ENCODE measurements at places on chromosomes 3 and 15.
A peak's percentile ranks its signal among the peaks of the same experiment; 100 is the strongest.

DNA sequence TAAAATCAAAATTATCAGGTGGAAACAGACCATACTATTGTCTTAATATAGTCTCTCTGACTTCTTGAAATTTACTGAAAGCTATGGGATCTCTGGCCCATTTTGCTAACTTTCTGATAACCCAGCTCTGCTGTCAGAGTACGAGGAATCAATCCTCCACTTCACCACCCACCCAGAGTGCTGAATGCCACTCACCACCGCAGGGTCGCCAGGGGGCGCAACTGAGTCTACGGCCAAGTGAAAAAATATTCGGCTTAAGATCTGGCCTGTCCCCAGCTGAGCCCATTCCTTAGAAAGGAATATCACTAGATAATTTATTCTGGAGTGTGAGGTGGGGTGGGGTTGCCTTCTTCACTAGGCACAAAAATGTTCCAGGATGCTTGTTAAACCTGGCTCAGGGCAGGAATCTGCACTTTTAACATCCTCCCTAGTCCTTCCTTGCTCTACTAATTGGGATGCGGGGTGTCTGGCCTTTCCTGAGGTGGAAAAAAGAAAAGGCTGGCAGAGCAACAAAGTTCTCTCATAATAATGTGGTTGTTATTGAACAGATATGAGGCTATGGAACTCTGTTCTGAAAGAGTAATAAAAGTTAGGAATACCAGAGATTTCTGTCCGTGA lies 520.6 kb downstream of the MFSD1 start:
- DNase-seq = peak; percentile 70

DNA sequence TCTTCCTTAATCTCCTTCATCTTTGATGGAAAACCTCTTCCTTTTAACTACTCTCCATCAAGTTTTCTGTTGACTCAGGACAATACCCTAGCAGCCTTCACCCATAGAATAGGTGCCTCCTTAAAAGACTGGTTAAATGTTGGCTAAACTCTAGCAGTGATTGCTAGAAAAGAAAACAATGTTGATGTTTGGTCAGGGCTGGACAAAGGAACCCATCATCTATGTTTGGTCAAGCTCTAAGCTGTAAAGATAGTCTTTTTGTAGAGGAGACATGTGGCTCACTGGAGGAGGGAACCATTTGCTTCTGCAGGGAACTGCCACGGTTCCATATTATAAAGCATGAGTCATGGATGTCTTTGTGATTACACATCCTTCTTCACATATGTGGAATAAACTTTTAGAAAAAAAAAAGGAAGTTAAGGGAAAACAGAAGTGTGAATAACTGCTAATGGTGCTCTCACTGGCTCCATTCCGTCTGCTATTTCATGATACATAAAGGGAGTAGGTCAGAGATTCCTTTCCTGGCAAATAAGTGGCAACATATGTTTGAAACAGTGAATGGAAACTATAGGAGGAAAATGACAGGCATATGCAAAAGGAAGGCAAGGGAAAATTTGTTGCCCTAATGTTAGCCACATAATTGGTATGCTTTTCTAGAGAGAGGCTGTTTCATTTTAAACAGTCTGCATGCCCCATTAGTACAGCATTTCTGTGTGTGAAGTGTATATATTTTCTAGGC lies 78.2 kb downstream of the CMSS1 start:
- no peak for DNase-seq

DNA sequence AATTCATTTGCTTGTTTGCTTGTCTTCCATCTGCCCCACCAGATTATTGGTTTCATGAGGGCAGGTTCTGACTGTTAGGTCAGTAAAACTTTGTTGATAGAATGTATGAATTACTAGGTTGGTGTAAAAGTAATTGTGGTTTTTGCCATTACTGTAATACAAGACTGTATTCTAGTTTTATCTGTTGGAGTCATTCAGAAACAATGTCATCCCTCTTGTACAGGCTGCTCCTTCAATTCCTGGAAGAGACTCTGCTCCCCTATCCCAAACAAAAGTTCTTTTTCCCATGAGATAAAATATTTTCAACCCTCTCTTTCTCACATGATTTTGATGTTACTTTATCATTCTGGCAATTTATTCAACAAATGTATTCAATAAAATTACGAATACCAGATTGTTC lies 115.0 kb downstream of the CHST2 start:
- DNase-seq = no peak

DNA sequence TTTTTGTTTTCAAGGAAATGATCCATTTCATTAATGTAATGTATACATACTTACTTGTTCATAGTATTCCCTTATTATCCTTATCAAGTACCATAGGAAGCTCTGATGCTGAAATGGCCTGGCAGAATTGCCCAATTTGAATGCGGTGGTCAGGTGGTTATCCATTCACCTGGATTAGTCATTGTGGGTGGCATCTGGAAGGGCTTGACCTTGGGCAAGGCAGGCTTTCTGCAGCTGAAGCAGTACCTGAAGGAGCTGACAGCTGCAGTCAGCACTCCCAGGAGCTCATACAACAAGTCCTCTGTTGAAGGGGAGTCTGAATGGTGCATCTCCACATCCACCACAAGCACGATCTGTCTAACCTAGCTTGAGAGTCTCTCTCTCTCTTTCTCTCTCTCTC lies 12.2 kb upstream of the IQCF5 start:
- DNase-seq = no peak

- no peak for DNase-seq
These were observed 45.4 kb downstream of the MAP6D1 start for GRCh38 chr3:183779896-183780465.

GRCh38 chr3:365268-365667 lies 168.7 kb downstream of the CHL1 start:
- DNase-seq = no peak

DNA sequence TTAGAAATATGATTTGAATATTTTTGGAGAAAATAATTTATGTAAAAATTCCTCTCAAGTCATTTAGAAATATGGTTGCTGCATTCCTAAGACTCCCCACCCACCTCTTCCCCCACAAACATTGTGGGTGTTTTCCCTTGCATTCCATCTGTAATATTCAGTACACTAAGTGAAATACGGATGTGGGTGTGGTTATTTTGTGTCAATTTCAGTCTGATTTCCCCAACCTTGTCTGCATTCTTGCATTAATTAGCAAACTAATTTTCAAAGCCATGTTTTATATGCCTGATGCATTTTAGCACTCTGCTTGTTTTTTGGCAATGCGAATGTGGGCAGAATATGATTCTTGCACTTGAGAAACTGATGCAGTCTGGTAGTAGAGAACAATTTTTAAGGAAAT lies 408.3 kb upstream of the RGMA start:
- no peak for DNase-seq

GRCh38 chr3:16122155-16122554 lies 52.3 kb upstream of the GALNT15 start:
- DNase-seq = no peak

DNA sequence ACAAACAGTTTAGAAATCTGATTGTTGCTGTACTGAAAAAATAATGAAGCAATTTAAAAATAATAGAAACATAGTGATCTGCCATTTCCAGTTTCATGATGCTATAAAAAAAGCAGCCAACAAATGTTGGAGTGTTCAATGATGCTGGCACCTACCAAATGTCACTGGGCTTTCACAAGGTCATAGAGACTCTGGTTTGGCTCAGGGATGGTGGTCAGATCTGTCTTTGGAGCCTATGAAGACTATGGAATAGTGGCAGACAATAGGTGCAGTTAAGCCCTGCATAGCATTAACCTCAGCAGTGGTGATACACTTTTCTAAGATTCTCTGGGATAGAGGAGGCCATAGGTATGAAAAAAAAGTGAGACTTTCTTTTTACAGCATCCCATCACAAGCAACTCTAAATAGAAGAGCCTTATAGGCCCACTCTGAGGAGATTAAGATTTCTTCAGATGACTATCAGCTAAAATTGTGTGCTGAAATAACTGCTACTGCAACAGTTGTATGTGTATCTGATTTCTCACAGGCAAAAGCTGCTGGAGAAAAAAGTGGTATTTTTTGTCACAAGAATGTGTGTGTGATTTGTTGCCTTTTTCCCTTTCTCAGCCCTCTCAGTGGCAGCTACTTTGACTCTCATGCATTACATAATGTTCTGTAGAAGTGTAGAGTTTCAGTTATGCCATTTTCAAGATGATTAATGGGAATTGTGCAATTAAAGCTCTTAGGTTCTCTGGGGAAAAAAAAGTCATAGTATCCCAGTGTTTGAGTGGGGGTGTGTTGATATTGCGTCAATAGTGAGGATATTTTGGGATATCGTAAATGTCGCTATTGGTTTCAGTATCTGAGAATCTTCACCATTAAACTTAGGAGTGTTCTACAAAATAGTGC lies 137.4 kb downstream of the MBNL1 start:
- peak; percentile 1 for DNase-seq

- DNase-seq = no peak
These were observed 23.5 kb upstream of the STT3B start for GRCh38 chr3:31509147-31509728.

DNA sequence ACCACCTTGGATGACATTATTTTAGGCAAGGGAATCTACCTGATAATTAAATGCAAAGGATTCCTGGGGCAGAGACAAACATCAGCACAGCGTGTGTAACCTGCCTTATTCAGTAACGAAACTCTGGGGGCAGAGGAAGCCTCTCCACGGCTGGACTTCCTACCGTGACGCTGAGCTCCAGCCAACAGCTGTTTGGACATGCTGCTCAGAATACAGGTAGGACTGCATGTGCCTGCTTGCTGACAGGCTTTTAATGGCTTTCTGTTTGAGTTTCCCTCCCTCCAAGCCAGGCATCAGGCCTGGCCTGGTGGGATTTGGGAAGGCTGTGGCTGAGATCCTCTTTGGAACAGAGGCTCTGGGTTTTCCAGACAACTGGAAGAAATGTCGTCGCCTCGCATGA lies 150.6 kb downstream of the ADAMTS17 start:
- no peak for DNase-seq

- no peak for DNase-seq
These were observed 1.1 kb downstream of the MRPL47 start for GRCh38 chr3:179603321-179603720.

GRCh38 chr15:55683376-55683775 lies 59.6 kb downstream of the PRTG start:
- DNase-seq = no peak

DNA sequence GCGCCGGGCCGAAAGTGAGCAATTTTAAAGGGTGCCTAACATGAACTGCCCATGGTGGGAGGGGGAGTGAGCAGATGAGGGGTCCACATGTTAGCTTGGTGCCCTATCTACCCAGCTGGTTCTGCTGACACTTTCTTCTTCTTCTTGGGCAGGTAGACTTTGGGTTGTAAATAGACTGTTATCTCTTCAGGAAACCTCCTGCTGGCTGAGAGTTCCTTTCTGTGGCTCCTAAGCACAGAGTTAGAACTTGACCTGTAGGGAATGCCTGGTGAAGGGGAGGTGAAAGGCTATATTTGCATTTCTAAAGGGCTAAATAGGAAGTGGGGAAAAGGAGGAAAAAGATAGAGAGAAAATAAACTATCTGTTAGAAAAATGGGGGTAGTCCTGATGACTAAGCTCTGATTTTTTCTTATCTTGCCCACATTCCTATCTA lies 521.4 kb upstream of the TGFBR2 start:
- DNase-seq = no peak

Measured in nephron progenitor cell (in vitro differentiated cells).